ENCODE measurements at places on chromosomes 6 and 20.
A peak's percentile ranks its signal among the peaks of the same experiment; 100 is the strongest.

GRCh38 chr6:163008626-163009025 is 280.9 kb downstream of the PACRG start:
- DNase-seq = no peak

GRCh38 chr6:169967687-169968086 is 216.3 kb downstream of the ERMARD start:
- DNase-seq = no peak

DNA sequence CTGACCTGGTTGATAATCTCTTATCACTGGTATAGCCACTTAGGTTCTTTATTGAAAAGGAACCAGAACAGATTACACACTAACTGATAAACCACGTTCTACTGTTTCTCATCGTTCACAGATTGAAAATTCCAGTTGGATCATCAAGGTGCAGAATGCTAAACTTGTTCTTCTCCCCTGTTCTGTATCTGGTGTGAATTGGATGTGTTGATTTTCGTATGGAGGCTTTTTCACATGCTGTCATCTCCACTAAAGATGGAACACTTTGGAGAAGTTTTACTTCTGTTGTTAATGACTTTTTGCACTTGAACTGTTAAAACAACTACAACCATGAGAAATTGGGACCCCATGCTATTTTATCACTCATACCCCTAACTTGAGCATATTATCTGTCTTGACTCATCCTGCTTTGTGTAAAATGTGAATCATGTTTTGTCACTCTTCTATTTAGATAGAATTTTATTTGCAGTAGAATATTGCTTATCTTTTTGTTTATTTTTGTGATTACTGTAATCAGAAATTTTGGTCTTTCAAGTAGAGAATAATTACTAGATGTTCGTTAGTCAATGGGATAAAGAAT is 17.5 kb downstream of the VAPB start:
- no peak for DNase-seq

DNA sequence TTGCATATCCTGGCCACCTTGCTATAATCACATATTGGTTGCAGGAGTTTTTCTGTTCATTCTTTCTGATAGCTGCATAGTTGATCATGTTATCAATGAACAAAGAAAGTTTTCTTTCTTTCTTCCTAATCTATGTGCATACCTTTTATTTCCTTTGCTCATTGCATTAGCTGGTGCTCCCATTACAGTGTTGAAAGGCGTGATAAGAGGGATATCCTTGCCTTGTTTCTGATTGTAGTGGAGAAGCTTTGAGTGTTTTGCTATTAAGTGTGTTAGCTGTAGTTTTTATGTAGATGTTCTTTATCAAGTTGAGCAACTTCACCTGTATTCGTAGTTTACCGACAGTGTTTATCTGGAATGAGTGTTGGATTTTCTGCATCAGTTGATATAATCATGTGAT is 14.6 kb downstream of the STXBP5 start:
- no peak for DNase-seq

DNA sequence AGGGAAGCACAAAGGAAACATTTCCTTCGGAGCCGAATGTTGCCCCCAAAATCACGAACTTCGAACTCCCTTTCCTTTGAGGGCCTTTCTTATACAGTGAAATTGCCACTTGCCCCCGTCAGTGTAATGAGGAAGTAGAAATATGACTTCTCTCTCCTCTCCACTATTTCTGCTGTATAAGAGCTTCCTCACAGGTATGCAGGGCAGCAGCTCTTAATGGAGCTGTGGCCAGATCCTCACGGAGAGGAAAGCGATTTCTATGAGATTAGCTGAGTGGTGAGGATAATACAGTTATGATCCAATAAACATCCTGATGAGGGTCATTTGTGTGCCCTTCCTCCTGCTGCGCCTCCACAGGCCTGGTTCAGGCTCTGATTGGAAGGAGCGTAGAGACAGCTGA is 10.8 kb upstream of the CPNE5 start:
- DNase-seq = no peak

GRCh38 chr6:40848868-40849514 is 190.0 kb downstream of the UNC5CL start:
- DNase-seq = no peak

- no peak for DNase-seq
These were observed 224.5 kb upstream of the AGPAT4 start for GRCh38 chr6:161498359-161498758.

- DNase-seq = no peak
These were observed 9.4 kb downstream of the SNX9 start for GRCh38 chr6:157832250-157832967.

- no peak for DNase-seq
These were observed 37.7 kb downstream of the MAP3K4 start for GRCh38 chr6:161029195-161029809.

GRCh38 chr6:64266351-64266821 is 630.8 kb downstream of the PHF3 start:
- DNase-seq = no peak

DNA sequence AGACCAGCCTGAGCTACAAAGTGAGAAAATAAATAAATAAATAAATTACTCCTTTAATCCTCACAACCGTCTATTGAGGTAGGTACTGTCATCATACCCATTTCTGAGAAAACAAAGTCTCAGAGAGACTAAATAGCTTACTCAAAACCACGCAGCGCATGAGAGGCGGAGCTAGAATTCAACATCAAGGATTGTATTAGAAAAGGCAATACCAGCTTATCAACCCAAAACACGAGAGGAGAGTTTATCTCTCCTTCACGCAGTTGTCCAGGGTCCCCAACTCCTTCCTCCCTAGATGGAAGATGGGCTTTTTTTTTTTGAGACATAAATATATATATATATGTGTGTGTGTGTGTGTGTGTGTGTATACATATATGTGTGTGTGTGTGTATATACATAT is 12.2 kb downstream of the HNF4A start:
- DNase-seq = no peak

DNA sequence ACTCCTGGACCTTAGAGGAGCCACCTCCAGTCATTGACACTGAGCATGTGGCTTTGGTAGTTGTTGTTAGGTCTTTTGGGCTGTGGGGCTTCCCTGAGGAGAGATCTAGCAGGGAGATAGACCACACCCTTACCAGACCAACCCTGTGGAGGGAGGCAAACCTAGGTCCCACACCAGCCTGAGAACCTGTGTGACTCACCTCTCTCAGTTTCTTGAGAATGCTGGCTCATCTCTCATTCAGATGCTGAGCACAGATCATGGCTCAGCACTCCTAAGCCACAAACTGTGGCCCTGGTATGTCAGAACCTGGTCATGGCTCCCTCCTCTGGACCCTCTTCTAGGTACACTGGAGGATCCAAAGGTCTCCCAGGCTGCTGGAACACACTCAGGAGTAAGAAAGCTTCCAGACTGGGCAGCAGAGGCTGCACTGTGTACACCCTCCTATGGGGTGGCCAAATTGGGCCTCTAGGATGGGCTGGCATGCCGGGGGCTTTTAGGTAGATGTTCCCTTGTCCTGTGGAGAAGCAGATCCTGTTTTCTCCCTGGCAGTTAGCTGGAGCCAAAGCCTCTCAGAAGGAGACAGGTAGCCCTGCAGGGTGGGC is 1294.5 kb downstream of the KHDRBS2 start:
- DNase-seq = no peak

GRCh38 chr6:84033523-84034451 is at the start of gene MRAP2:
TSS of gene MRAP2 (plus strand) at chr6:84033772. CDS start at chr6:84055319, 21,547 bp downstream.
- peak; percentile 41 for DNase-seq

DNA sequence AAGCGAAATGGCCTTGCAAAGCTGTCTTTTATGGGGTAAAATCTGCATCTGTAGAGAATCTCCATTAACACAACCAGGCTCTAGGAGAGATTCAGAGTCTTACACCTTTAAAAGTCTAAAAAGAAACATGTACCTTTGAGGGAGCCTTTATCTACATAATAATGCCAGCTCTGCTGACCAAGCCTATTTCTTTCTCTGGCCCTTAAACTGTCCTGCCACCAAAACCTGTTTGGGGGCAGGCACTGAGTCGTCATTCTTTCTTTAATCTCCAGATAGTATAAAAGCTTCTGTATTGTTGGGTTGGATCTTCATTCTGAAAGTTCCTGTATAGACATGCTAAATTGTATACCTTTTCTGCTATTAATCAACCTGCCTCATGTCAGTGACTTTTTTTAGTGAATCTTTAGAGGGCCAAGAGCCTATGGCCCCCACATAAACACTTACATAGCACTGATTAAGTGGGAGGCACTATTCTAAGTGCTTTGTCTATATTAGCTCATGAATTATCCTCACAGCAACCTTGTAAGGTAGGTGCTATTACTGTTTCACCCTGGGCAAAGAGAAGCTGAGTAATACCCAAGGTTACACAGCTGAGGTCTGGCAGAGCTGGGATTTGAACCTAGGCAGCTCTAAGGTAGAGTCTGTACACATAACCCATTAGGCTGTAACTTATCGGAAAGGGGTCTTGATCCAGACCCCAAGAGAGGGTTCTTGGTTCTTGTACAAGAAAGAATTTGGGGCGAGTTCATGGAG is 232.3 kb upstream of the DTNBP1 start:
- no peak for DNase-seq

DNA sequence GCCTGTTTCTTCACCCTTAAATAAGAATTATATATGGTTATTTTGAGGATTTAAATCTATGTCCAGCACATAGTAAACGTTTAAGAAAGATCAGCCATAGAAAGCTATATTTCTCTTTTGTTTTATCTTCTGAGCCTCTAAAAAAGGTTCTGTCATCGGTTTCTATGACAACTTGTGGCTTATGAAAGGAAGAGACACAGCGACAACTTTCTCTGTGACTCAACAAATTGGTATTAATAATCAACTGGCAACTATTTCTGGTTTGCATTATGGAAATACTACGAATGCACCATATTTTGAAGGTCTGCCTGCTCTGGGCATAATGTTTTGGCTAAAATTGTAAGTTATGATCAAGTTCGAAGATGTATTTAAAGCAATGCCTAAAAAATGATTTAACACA is 751.0 kb downstream of the CD109 start:
- DNase-seq = no peak

DNA sequence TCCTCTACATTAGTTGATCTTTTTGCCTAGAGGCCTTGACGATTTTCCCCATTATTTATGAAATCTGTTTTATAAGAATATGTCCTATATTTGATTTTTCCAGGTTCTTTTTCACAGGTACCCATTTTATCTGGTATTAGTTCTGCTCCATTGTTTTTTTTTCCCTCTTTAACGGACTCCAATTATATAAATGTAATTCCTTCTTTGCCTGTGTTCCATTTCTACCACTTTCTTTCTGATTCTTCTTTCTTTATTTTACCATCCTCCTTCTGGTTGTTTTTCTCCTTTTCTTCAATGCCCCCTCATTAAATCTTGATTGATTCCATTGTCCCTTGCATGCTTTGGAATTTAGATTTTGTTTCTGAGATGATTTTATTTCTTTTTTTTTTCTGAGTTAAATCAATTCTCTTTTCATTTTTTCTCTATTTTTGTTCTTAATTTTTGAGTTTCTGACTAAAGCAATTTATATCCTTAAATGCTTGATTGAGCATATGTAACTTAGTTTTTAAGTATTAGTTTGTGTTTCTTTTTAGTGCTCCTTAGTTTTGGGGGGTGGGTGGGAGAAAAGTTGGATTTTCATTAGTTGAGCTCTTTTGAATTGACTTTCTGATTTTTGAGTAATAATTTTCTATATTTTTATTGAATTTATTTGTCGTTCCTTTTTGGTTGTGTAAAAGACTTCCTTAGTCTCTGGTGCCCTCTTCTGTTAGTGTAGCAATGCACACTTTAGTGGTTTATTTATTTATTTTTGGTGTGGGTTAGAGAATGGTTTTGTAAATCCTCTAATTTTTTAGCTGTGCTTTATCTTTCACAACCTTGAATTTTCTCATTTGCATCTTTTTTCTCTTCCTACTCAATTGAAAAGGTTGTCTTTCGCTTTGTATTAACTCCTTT is 140.8 kb downstream of the FARS2 start:
- no peak for DNase-seq

- DNase-seq = no peak
These were observed 34.7 kb downstream of the SOBP start for GRCh38 chr6:107524626-107525025.

- no peak for DNase-seq
These were observed 191.9 kb downstream of the CENPW start for GRCh38 chr6:126531840-126532239.

- no peak for DNase-seq
These were observed 41.5 kb upstream of the FAM83B start for GRCh38 chr6:54805077-54805476.

DNA sequence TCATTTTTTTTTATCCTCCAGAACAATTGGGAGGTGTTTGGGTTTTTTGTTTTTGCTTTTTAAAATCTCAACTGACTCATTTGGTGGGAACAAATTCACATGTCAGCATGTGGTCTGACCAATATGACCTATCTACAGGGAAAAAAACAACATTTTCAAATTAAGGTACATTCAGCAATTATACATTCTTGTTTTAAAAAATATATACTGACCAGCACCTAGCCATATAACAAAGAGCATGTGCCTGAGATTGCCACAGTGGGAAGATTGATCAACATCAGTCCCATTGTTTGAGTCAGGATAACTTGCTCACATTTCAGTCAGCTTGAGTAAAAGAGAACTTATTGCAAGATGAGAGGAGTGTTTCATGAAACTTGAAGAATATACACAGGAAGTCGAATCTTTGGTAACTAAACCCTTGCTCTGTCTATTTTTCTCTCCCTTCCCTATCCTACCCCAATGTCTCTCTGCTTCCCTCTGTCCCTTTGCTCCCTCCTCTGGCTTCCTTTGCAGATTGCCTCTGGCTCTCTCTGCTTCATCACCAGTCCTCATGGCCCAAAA is 163.2 kb upstream of the TAB2 start:
- no peak for DNase-seq

DNA sequence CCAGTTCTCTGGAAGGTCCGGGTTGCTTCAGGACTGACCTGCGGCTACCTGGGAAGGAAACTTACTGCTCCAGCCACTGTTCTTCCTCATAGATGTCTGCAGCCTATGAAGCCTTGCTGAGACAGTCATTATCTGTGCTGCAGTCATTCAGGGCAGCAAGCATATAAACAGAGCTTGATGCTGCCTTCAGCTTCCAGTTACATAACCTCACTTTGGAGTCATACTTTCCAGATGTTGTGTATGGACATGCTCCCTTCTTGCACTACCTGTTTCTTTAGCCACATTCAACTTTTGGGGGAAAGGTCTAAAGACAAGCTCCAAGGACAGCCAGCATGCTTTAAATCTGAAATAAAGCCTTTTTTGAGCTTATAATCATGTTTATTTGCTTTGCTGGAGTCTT is 98.1 kb downstream of the SLC24A3 start:
- DNase-seq = no peak

- DNase-seq = no peak
These were observed 97.5 kb downstream of the PTPRK start for GRCh38 chr6:128422871-128423270.

GRCh38 chr6:37820718-37821079 is 1.2 kb downstream of the ZFAND3 start:
- DNase-seq = no peak

- DNase-seq = no peak
These were observed 37.0 kb downstream of the RANBP9 start for GRCh38 chr6:13674533-13675190.

- no peak for DNase-seq
These were observed 244.3 kb downstream of the PTPRT start for GRCh38 chr20:42945234-42945994.

DNA sequence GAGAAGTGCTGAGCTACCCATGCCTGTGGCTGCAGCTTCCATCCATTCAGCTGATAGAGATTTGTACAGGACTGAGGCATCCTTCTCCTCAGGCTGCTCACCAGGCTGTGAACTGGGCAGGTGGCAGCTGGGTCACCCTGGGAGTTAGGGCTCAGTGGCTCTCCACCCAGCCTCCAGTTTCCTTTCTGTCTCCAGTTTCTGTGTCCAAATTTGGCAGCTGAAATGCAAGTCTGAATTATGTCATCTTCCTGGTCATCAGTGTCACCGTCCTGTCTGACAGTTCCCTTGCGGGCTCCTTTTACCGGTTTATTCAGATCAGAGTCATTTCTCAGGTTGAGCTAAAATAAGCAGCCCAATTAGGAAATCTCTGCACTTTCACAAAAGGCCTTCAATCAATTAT is 93.3 kb downstream of the EDN1 start:
- no peak for DNase-seq
